Ammon's horn (tissue), 1 donor: ENCODE measurements at places on chromosomes 16 and 17.

GRCh38 chr17:34542700-34543336 is 36.6 kb upstream of the TMEM132E start:
- peak; percentile 34 for DNase-seq

- DNase-seq = no peak
Observed at GRCh38 chr17:49447628-49448302, 33.1 kb upstream of the PHB1 start.

DNA sequence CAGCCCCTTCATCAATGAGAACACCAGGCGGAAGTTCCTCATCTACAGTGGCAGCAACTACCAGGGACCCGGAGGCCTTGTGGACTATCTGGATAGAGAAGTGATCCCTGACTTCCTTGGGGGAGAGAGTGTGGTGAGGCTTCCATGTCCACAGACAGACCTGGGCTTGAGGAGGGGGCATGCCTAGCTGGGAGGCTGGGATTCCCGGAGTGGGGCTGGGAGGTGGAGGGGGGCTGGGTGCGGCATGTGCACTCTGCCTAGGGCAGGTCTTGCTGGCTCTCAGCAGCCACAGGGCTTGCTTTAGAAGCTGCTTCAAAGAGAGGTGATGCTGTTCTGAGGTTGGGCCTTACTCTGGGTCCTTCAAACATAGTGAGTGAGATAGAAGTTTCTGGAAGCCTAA is 27.8 kb downstream of the NAGPA start:
- DNase-seq = no peak

GRCh38 chr17:58331815-58332777 is 3.5 kb upstream of the TSPOAP1 start:
- peak; percentile 74 for DNase-seq

DNA sequence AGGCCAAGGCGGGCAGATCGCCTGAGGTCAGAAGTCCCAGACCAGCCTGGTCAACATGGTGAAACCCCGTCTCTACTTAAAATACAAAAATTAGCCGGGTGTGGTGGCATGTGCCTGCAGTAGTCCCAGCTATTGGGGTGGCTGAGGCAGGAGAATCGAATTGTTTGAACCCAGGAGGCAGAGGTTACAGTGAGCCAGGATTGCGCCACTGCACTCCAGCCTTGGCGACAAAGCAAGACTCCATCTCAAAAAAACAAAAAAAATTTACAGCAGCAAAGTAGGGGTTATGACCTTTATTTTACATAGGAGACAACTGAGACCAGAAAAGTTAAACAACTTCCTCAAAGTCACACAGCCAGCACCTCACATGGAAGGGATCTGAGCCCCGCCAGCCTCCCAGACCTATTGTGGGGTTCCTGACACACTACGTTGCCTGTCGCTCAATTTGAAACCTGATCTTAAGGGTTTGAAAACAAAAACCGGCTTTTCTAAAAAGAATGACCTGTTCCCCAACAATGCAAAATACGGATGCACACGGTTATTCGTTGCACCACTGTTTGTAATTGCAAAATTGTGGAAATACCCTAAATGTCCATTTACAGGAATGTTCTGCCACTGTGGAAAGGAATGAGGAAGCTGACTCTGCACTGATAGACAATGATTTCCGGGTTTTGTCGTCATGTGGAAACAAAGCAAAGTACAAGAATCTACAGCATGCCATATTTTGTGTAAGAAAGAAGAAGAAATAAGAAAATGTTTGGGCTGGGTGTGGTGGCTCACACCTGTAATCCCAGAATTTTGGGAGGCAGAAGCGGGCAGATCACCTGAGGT is 77.2 kb downstream of the CNGB1 start:
- DNase-seq = no peak

- DNase-seq = peak; percentile 81
Observed at GRCh38 chr16:19294156-19294649, 8.7 kb downstream of the CLEC19A start.

- no peak for DNase-seq
Observed at GRCh38 chr16:21100447-21100846, 50.2 kb downstream of the DNAH3 start.

- no peak for DNase-seq
Observed at GRCh38 chr17:76929601-76930000, 61.4 kb downstream of the MGAT5B start.

- DNase-seq = no peak
Observed at GRCh38 chr17:78196716-78197115, 9.6 kb downstream of the AFMID start.

GRCh38 chr17:67013891-67014290 is 30.5 kb upstream of the CACNG1 start:
- no peak for DNase-seq

DNA sequence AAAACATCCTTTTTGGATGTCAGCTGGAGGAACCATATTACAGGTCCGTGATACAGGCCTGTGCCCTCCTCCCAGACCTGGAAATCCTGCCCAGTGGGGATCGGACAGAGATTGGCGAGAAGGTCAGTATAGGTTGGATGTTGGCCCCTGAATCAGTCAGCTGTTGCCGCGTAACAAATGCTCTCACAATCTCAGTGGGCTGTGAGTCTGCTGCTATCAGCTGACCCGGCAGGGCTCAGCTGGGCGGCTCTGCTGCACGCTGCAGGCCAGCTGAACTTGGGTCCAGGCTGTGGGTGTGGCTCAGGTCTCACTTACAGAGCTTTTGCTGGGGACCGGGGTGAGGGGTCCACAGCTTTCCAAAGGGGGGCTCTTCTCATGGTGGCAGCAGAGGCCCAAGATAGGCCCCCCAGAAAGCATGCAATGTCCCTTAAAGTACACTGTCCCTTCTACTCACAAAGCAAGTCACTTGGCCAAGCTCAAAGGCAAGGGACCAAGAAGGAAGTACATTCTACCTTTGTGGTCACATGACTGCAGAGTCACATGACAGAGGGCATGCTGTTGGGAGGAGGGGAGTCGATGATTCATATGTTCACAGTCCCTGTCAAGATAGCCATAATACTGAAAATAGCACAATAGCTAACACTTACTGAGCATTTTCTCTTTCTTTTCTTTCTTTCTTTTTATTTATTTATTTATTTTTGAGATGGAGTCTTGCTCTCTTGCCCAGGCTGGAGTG is 134.2 kb downstream of the ABCC1 start:
- no peak for DNase-seq

GRCh38 chr16:27028591-27029110 is 38.1 kb upstream of the C16orf82 start:
- no peak for DNase-seq

DNA sequence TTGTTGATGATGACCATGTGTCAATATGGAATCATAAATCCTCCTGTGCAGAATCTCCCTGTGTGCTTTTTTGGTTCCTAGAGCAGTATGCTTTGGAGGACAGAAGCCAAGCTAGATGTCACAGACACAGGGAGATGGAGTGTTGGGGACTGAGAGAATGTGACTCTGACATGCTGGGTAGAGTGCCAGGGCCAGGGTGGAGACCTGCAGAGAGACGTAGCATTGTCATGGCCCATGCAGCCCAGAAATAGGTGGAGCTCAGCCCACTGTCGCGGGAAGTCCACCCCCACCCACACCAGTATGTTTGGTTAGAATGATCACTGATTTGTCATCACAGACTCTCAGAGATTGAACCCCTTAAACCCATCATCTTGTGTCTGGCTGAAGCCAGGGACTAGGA is 39.2 kb upstream of the ADCY7 start:
- DNase-seq = no peak

DNA sequence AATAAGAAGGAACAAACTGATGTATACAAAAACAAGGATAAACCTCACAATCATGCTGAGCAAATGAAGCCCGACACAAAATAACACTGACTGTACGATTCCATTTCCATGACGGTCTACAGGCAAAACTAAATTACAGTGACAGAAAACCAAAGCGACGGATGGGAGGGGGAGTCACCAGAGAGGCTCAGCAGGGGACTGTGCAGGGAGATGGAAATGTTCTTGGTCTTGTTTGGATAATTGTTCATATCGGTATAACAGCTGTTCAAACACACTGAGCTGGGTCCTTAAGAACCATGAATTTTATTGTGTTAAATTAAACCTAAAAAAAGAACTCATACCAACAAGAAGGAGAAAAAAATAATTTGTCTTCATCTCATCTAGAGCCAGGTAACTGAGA is 97.8 kb downstream of the NXN start:
- no peak for DNase-seq

GRCh38 chr17:77439189-77440018 is 298.6 kb downstream of the SEC14L1 start:
- no peak for DNase-seq

- no peak for DNase-seq
Observed at GRCh38 chr16:86748652-86749051, 170.3 kb downstream of the FOXL1 start.

DNA sequence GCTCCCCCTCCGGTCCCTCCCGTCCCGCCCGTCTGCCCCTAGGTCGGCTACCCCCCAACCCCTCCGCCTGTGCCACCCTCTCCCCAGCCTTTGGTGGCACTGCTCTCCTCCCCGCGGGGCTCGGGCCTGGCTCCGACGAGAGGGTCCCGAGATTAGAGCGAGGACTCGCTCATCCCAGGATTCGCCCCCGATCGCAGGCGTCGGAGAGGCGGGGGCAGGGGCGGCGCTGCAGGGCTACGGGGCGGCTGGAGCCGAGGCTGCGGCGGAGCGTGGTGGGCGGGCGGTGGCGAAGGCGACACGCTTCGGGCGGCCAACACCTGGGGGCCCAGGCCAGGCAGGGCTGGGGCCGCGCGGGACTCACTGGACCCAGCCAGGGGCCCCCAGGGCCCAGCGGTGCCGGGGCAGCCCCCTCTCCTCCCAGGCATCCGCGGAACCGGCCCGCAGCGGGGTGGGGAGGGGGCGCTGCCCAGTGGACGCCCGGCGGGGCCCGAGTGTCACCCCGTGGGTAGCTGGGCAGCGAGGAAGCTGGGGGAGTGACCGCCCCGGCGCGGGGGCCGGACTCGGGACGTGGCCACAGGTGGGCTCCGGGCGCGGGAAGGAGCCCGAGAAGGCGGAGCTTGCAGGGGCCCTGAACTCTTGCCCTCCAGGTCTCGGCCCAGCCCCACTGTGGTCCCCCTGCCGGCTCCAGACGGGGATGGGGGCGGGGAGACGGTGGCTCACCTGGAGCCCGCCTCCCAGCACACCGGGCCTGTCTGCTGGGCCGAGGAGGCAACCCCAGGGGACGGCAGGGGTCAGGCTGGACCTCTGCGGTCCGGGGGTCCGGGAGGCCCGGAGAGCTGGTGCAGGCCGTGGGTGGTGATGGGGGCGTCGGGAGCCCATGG is 1.5 kb downstream of the MGAT5B start:
- DNase-seq = no peak

DNA sequence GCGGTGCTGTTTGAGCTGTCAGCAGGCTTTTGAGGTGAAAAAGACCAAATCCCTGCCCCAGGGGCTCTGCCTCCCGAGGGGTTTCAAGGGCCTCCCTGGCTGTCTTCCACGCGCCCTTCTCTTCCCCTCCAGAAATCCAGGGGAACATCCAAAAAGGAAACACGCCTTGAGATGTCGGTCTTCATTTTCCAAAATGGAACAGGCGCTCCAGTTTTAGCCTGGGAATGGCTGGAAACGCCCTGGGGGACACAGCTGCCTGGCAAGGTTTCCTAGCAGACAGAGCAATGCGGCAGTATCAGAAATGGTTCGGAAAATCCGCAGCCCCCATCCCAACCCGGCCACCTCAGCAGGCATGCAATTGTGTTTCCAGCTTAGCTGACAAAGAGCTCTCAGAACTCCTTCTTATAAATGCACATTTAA is 16.6 kb upstream of the LITAF start:
- no peak for DNase-seq

- DNase-seq = no peak
Observed at GRCh38 chr16:66914541-66914940, 4.1 kb downstream of the CDH16 start.

DNA sequence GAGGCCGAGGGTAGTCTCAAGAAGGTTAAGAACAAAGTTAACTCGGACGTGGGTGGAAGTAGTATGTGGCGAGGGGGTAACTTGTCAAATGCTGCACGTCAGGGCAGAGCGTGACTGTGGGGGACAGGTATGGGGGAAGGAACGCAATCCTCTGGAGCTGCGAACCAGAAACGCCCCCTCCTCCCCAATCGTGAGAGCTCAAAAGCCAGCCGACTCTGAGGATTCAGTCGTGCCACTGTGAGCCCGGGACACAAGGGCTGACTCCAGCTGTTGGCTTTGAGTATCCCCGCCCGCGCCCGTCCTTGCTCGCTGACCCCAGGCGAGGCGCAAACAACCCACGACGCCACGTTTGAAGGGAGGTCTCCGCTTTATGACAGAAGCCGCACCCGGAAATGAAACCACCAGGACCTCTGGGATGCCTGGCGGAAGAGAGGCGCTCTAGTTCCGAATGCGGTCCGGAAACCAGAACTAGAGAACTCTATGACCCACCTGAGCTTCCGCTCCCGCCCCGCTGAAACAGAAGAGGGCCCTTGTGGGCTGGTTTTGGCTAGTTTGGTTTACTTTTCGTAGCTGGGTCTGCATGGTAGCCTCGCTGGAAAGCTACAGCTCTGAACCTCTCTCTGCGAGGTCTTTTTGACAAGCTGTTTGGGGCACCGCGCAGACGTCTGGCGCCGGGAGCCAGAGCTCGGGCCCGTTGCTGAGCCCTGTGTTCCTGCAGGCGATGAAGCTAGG is at the start of gene PEX12:
TSS of gene PEX12 (minus strand) at position 375 of the 732 bp plus-strand sequence. CDS start 550 bp downstream, outside the sequence.
- peak; percentile 96 for DNase-seq

DNA sequence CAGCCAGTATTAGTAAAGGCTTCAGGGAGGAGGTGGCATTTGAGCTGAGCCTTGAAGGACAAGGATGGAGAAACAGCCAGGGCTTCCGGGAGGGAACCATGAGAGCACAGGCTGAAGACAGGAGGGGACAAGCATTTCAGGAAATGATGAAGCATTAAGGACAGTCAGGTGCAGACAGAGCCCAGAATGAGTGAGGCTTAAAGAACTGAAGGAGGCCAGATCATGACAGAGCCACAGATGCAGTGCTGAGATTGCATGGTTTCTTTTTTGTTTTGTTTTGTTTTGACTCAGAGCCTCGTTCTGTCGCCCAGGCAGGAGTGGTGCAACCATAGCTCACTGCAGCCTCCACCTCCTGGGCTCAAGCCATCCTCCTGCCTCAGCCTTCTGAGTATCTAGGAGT is 211.5 kb downstream of the SOX9 start:
- DNase-seq = no peak

- DNase-seq = peak; percentile 93
Observed at GRCh38 chr16:87945351-87946042, 5.7 kb upstream of the BANP start.

DNA sequence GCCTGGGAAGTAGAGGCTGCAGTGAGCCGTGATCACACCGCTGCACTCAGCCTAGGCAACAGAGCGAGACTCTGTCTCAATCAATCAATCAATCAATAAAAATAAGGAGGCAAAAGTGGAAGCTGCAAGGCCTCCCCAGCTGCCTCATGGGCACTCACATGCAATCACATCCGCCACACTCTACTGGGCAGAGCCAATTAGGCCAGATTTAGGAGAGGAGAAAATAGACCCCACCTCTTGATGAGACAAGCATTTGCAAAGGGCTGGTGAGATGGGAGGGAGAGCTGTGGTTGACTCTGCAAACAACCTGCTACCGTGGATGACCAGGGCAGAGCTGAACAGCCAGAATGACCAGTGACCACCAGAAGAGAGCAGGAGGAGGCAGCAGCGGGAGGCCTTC is 14.7 kb upstream of the GSG1L start:
- DNase-seq = no peak
